ENCODE measurements at places on chromosomes 16 and 17.
A peak's percentile ranks its signal among the peaks of the same experiment; 100 is the strongest.

GRCh38 chr17:67995570-67996263 lies 552 bp downstream of the C17orf58 start:
- peak; percentile 10 for DNase-seq

- DNase-seq, result no peak
These were observed 2.3 kb upstream of the CDK3 start for GRCh38 chr17:75998327-75998795.

- DNase-seq, result no peak
These were observed 57.5 kb upstream of the TOB1 start for GRCh38 chr17:50923611-50924010.

DNA sequence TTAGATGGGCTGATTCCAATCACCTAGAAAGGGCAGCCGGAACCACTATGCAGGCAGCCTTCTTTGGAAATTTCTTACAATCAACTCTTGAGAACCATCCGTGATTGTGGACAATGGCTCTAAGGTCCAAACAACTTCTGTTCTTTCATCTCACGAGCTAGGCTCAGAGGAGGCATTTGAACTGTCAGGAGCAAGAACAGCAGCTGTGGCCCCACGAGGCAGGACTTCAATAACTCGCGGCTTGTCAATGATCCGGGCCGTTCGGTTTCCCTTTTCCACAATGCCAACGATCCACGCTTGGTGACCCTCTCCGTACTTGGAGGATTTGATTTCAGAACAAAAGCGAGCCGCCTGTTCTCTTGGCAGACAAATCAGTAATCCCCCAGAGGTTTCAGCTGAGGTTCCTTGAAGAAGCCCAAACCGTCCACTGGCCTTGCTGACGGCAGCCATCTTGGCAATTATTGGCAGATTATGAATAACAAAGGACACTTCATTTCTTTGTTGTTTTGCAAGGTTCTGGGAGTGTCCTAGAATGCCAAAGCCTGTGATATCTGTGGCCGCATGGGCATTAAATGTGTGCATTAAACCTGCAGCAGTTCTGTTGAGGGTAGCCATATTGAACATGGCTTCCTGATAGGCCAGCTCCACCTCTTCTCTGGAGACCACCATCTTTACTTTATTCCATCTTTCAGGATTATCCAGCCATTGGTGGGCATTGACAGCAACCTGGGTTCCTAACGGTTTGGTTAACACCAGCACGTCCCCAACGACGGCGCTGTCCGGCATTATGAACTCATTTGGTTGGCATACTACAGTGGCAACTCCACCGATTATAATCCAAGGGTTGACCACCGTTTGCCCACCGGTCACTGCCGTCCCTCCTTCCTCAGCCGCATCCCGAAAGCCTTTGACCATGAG lies 1.2 kb downstream of the SEPHS2 start:
- no peak for DNase-seq

DNA sequence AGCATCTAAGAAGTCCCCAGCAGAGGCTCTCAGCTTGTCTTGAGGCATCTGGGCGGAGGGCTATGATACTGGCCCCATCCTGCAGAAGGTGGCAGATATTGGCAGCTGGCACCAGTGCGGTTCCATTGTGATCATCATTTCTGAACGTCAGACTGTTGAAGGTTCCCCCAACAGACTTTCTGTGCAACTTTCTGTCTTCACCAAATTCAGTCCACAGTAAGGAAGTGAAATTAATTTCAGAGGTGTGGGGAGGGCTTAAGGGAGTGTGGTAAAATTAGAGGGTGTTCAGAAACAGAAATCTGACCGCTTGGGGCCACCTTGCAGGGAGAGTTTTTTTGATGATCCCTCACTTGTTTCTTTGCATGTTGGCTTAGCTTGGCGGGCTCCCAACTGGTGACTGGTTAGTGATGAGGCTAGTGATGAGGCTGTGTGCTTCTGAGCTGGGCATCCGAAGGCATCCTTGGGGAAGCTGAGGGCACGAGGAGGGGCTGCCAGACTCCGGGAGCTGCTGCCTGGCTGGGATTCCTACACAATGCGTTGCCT lies at the start of gene CIITA:
Gene CIITA (plus strand): TSS at position 404 of the 543 bp plus-strand sequence. CDS start 129 bp downstream, at position 533.
- DNase-seq, result peak; percentile 43

DNA sequence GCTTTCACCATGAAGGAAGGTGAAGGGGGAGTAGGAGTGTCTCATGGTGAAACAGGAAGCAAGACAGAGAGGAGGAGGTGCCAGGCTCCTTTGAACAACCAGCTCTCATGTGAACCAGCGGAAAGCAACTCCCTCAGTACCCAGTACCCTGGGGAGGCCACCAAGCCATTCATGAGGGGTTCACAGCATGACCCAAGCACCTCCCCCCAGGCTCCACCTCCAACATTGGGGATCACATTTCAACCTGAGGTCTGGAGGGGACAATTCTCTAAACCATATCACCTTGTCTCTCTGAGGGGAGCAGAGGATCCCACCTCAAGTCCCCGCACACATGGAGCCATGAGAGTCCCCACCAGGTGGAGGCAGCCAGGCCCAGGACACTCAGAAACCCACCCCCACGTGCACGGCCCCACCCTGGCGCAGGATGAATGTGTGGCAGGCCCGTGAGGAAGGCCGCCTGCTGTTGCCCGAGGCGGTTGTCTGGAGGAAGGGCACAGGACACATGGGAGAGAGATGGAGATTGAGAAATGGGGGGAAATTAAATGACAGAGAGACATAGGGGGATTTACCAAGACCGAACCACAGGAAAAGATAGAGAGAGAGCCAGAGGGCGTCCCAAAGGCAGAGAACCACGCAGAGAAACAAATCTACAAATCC lies 85.9 kb downstream of the TMEM132E start:
- no peak for DNase-seq

- peak; percentile 36 for DNase-seq
These were observed 1.7 kb downstream of the ARHGAP27 start for GRCh38 chr17:45430738-45431530.

DNA sequence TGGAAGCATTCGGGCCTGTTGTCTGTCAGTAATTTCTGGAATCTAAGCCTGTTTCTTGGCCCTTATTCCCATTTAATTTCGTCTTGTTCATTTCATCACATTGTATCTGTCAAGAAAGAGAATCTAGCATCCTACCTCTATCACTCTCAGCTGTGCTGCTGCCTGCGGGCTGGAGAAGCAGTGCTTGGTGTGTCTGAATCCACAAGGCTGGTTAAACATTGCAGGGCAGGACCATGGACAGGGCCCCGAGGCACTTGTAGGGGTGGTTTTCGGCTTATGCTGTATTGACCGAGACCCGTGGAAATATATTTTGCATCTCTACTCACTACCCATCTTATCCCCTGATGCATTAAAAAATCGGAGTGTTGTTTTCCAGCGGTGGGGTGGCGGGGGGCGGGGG lies 3.1 kb downstream of the RAB11FIP4 start:
- DNase-seq, result peak; percentile 37

- DNase-seq, result no peak
These were observed 8.4 kb upstream of the ALDH3A1 start for GRCh38 chr17:19756546-19756945.
